ENCODE measurements at places on chromosomes 11 and 22.

GRCh38 chr11:129695571-129696308 lies 119.9 kb upstream of the TMEM45B start:
- peak; percentile 80 for DNase-seq

GRCh38 chr11:103085758-103086365 lies 6.1 kb downstream of the DCUN1D5 start:
- no peak for DNase-seq

GRCh38 chr11:15955595-15955994 lies 400.8 kb downstream of the SOX6 start:
- DNase-seq: no peak

- no peak for DNase-seq
Observed at GRCh38 chr11:17369094-17369493, 17.5 kb downstream of the NCR3LG1 start.

GRCh38 chr11:47451436-47451835 lies 2.5 kb upstream of the RAPSN start:
- DNase-seq: no peak

DNA sequence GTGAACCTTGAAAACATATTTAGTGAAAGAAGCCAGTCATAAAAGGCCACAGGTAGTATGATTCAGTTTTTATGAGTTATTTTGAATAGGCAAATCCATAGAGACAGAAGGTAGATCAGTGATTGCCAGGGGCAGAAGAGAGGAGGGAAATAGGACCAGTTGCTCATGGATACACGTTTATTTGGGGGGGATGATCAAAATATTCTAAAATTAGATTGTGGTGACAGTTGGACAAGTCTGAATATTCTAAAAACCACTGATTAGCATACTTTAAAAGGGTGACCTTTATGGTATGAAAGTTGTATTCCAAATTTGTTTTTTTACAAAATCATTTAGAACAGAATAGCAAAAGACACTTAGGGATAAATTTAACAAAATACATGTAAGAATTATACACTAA lies 28.6 kb downstream of the QSER1 start:
- no peak for DNase-seq

DNA sequence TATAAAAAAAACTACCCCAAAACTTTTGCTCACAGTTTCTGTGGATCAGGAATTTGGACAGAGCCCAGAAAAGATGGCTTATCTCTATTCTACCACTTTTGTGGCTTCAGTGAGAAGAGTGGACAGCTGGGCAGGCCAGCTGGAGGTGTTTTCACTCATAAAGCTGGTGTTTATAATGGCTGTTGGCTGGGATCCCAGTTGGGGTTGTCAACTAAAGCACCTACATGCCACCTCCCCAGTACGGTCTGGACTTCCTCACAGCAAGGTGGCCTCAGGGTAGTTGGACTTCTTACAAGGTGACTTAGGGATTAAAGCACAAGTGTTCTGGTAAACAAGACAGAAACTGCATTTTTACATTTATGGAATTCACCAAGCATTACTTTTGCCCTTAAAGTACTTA lies 171.0 kb downstream of the NELL1 start:
- DNase-seq: no peak

DNA sequence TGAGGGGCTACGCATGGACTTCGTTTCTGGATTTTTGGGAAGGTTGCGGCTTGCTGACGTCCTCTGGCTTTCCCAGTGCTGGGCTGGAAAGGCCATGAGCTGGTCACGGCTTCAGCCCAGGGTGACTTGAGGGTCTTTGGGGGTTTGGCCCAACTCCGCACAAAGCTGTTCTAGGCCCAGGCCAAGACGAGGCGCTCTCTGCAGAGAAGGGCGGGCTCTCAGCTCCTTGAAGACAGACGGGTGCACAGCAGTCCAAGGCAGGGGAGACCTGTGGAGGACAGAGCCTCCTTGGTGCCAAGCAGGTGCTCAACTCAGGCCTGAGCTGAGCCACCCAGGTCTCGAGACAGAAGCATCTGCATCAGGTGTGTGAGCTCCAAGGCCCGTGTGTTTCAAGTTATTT lies 1003.7 kb downstream of the BRD1 start:
- no peak for DNase-seq

- no peak for DNase-seq
Observed at GRCh38 chr11:5611627-5612026, 13.2 kb upstream of the TRIM34 start.

DNA sequence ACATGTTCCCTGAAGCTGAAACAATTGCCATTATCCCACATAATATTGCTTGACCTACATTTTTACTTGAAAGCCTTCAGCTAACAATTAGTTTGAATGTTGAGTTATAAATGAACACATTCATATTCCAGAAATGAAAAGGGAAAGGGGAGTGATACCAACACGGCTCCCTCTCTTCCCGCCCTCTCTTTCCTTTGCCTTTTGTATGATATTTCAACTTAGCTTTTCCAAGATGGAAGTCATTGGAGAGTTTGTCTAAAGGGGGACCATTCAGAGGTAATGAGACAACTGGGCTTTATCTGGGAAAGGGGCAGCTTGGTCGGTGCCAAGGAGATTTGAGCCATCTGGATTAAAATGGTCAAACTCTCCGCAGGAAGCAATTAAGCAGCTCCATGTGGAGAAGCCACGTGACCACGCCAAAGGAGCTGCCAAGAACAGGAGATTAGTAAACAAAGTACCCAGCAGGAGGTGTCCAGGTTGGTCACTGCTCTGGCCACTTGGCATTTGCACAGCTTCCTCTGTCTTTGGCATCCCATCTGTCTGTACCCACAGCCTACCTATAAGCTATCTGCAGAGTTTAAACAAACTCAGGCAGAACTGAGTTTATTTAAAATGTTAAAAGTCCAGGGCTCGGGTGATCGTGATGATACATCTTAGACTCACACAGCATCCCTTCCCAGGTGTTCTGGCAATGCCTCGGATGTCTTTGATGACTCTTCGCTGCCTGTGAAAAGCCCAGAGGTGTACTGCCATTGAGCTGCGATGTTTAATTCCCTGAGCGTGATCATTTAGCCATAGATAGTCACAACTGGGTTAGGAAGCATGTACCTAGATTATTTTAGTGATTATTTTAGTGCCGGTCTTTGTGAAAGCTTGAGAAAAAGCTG lies 735.9 kb downstream of the NTM start:
- no peak for DNase-seq

GRCh38 chr11:72899238-72899637 lies 85.0 kb downstream of the ATG16L2 start:
- DNase-seq: no peak

DNA sequence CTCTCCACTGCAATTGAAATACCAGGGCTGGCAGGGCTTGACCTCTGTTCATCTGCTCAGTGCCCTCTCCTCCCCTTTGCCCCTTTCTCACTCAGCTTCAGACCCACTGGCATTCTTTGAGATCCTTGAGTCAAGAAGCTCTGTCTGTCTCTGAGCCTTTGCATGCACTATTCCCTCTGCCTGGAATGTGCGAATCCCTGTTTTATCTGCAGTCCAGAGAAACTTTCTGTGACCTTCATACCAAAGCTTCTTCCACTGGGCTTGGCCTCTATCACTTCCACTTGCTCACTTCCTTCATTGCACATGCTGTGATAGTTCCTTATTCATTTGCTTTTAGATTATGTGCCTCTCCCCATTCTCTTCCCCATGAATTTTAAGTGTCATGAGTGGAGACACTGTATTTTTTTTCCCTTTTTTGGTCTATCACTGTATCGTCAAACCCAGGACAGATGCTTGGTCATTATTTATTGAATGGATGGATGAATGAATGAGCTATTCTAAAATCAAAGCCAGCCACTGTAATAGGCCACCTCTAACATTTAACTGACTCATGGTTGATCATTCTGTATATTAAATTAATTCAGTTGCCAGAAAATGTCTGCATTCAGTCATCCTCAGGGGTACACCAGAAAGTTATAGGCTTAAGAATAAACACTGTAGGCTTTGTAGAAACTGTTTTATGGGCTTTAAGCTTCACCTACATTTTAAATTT lies 88.7 kb upstream of the TIMP3 start:
- no peak for DNase-seq

- no peak for DNase-seq
Observed at GRCh38 chr11:11207428-11207827, 145.6 kb downstream of the CSNK2A3 start.

DNA sequence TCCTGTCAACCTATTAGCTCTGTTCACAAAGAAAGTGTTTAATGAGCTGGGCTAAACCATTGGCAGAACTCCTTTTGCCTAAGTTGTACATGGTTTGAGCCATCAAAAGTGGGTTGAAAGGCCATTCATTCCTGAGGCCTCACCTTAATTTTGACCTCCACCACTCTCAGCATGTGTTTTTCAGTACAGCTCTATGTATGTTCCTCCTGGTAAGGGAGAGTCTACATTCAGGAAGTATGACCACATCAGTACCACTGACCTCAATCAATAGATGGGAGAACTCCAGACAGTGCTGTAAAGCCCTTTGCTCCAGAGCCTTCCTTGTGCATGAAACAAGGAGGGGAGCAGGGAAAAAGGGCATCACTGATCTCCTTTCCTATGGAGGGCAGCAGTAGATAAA lies 87.8 kb upstream of the CARD18 start:
- DNase-seq: no peak

DNA sequence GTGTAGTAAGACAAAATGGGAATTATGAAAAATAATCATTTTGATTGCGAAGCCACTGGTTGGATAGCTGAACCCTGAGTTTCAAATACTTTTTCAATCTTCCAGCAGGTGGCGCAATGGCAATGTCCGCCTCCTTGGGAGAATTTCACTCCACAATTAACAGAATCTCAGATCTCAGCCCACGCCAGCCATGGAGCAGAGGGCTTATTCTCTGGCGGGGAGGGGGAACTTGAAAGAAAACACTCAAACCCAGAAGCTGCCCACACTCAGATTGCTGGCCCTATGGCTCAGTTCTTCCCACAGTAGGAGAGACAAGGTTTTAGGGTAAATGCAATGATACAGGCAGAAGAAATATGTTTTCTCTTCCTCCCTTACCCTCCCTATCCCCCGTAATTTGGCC lies 38.7 kb upstream of the RCN1 start:
- peak; percentile 71 for DNase-seq

- peak; percentile 11 for DNase-seq
Observed at GRCh38 chr11:32290783-32291182, 144.6 kb downstream of the WT1 start.

DNA sequence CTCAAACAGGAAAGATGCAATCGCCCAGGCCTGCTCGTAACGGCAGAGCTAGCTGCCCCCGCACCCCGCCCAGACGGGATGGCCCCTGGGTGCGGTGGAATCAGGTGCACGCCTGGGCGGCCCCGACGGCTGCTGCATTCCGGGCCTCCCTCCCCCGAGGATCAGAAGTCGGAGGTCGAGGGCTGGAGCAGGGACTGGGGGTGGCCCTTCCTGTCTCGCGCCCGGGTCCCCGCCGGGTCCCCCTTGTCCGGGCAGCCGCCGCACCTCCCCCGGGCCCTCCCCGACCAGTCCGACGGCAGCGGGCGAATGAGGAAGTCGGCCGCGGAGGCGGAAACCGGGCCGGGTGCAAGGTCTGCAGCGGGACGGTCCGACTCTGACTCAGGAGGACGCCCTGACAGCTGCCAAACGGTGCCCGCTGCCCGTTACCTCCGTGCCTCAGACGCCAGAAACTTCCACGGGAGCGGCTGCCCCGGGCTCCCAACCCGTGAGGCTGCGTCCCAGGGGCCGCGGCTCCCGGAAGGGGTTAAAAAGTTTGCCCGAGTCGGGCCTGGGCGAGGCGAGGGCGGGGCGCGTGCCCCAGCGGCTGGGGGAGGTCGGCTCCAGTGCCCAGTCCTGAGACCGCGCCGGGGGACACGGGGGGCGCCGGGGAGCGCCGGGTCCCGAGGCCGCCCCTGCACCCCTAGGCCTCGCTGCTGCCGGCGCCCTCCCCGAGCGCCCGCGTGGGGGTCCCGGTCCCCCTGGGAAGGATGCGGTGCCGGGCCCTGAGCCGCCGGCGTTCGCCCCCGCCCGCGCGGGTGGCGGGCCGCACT lies 663 bp downstream of the MYH9 start:
- DNase-seq: no peak

DNA sequence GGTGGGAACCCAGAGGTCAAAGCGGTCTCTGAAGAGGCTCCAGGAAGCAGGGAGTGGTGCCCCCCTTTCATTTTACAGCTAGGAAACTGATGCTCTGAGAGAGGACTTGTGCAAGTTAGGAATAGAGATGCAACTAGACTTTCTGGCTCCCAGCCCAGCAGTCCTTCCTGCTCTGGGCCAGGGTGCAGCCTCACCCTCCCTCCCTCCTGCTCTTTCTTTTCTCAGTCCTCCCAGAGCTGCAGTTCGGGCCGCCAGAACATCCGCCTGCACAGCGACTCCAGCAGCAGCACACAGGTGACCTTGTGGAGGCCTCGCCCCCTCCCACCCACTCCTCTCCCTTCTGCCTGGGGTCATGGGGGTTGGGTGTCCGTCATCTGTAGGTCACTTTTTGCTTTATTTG lies 51.5 kb downstream of the LHFPL7 start:
- DNase-seq: no peak

DNA sequence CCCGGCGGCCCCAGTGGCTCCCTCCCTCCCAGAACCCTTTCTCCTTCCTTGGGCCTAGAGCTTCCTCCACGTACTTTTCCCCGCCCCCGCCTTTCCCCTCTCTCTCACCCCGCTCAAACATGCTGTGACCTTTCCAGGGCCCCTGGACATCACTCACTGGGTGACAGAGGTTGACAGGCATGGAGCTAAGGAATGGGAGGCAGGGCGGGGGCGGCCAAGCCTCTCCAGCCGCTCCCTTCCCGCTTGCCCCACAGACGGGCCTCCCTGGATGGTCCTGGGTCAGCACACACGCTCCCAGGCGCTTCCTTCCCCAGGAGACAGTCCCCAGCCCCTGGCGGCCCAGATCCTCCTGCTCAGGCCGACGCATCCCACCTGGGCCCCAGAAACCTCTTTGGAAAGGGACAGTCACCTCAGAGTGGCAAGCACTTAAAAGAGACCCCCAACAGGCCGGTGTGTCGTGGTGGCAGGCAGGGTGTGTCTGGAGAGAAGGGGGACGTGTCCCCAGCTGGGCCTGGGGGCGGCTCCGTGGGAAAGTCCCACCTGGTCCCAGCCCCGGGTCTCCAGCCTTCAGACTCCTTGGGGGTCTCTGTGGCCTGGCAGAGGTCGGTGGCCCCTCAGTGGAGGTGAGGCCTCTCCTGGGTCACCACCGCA lies 8.8 kb downstream of the H19 start:
- DNase-seq: no peak

GRCh38 chr11:95304777-95305176 lies 73.8 kb upstream of the SESN3 start:
- no peak for DNase-seq

DNA sequence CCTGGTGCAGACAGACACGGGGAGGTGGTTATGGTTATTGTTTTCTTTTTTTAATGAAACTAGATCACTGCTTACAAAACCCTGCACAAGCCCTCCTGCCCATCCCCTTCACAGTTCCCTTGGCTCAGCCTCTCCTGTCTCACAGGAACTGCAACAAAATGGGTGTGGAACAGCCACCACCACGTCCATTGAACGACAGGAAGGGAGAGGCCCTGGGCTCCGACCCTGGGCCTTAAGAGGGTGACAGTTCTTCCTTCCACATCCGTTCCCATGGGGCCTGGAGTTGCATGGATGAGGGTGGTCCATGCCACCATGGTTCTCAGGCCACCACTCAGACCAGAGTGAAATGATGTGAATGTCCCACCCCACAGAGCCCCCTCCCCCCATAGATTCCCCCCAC lies 15.7 kb downstream of the PRPF19 start:
- DNase-seq: no peak
